ENCODE measurements at places on chromosomes 12 and 14.

DNA sequence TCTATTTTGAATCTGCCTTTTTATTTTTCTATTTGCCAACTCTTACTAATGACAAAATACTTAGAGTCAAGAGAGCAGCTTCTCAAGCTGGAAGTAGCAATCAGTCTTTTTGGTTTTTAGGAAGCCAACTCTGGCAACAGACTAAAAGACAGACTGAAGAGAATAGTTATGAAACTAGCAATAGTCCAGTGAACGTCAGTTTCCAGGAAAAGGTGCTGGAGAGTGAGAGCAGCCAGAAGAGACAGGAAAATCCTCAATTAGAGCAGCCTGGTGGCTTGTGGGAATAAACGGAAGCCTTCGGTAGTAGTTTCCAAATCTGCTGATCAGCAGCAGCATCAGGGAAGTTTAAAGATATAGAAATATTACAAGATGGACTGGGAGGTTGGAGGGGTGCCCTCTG is 27.1 kb downstream of the ATG14 start:
- DNase-seq: no peak

DNA sequence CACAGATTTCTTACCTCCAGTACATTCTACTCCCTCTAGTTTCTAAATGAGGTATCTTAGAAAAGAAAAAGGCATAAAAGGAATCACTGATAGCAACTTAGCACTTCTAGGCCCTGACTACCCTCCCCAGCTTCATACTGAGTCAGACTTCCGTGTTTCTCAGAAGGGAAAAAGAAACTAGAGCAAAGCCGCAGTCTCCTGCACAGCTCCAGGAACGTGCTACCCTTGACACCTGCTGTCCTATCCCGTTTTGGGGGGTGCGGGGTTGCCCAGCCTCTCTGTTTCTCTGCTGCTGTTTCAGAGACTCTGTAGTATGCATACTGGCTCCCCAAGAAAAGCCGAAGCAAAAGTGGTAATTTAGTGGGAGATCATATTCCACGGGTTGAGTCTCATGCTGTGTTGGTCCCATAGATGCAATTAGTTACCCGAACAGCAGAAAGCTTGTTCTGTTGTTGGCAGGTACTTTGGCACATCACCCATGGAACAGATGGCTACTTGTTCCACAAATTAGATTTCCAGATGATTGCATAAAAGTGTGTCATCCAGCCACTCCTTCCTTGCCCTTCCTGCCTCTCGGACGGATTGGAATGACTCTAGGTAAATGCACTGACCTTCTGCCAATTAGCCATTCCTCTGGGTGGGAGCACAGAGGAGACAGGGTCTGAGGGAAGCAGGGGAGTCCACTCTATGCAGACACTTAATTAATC is 438.1 kb downstream of the FUT8 start:
- DNase-seq: no peak

DNA sequence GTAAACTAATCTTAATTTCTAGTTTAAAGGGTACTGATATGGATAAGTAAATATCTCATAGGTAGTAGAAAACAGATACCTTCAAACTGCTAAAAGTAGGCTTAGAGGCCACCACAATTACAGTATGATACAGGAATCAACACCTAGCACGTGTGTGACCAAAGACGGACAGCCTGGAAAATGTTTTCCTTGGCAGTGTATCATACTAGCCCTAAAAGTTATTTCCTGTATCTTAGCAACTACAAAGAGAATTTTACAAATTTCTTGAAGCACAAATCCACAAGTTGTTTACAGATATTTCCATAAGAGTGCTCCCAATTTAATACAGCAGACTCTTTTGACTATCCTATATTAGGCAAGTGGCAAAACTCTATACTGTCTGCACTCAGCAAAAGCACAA is 106.0 kb downstream of the ITPR2 start:
- no peak for DNase-seq

DNA sequence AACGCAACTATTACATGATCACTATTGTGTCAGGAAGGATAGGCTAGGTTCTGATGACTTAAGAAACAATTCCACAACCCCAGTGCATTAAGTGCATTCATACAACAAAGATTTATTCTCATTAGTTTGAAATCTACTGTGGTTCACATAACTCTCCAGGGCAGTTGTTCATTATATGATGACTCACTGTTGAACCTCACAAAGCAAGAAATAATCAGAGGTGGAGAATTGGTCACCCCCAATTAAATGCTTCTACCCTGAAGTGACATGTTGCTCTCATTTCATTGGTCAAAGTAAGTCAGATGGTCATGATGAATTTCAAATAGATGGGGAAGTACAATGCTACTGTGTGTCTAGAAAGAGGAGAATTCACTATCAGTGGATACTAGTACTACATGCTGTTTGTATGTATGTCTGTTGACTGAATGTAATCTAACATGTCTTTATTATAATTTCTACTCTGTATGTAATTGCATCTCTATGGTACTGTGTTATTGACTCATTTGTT is 6.1 kb upstream of the HELB start:
- no peak for DNase-seq

DNA sequence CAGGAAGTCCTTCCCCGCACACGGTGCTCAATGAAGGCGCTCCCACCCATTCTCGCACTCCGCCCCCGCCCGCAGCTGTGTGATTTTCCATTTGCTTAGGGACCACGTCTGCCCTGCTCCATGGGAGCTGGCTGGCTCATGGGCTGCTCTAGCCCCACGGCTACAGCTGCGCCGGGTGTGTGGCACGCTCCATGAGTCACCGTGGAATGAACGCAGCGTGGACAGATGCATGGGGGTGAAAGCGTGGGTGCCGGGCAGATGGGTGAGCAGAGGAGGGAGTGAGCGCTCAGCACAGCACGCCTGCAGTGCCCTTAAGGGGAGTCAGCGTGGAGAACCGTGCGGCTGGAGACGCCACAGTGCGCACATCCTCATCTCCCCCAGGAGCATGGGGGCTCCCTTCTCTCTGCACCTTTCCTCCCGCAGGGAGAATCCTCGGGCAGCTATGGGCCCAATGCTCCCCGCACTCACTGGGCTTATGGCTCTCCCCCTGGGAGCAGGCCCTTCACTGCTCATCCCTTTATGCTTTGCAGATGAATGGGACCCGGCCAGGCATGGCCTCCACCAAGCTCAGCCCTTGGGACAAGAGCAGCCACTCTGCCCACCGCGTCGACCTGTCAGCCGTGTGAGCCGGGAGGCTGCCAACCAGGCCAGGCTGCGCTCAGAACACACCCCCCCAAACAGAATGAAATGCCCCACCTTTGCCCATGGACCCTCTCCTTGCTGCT is 185.1 kb downstream of the ADGRD1 start:
- no peak for DNase-seq

DNA sequence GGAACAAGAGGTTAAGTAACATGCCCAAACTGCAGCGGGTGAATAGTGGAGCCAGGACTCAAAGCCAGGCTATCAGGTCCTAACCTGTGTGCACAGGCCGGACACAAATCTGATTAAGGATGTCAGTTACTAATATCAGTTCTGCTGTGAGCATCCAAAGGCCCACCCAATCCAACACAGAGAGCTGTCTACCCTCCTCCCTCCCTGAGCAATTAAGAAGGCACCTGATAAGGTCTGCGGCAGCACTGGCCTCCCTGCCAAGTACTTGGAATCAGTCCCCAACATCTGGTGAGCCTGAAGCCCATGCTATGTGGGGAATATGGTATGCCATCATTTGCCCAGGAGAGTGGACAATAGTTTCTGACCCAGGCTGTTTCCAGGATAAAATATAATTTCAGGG is 3.9 kb downstream of the HEBP1 start:
- no peak for DNase-seq

GRCh38 chr12:46233423-46233822 is 35.4 kb downstream of the SLC38A1 start:
- no peak for DNase-seq

GRCh38 chr14:34229140-34229539 is 232.9 kb downstream of the SPTSSA start:
- DNase-seq: no peak

GRCh38 chr12:55658635-55659391 is 22.1 kb downstream of the OR10P1 start:
- DNase-seq: peak; percentile 27

DNA sequence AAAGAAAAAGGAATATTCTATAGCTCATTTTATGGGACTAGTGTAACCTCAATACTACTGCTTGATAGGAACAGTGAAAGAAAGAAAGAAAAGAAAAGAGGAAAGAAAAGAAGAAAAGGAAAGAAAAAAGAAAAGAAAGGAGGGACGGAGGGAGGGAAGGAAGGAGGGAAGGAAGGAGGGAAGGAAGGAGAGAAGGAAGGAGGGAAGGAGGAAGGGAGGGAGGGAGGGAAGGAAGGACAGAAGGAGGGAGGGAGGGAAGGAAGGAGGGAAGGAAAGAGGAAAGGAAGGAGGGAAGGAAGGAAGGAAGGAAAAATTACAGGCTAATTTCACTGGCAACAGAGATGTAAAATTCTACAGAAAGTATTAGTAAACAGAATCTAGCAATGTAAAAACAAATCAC is 215.5 kb downstream of the ITPR2 start:
- DNase-seq: no peak

DNA sequence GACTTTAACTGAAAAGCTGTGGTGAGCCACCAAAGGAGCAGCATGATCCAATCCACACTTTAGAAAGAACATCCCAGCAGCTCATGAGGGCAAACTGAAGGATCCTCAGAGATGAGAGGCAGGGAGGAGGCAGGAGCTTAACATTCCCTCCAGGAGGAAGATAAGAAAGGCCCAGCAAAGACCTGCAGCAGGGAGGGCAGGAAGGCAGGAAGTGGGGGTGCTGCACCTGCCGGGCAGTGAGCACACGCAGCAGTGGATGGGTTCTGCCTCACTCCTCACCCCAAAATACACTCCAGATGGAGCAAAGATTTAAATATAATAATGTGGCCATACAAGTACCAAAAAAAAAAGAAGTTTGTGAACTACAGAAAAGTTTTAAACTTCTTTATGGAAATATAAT is 48.4 kb downstream of the GCH1 start:
- no peak for DNase-seq

GRCh38 chr12:13465635-13466034 is 269.1 kb downstream of the EMP1 start:
- peak; percentile 2 for DNase-seq

DNA sequence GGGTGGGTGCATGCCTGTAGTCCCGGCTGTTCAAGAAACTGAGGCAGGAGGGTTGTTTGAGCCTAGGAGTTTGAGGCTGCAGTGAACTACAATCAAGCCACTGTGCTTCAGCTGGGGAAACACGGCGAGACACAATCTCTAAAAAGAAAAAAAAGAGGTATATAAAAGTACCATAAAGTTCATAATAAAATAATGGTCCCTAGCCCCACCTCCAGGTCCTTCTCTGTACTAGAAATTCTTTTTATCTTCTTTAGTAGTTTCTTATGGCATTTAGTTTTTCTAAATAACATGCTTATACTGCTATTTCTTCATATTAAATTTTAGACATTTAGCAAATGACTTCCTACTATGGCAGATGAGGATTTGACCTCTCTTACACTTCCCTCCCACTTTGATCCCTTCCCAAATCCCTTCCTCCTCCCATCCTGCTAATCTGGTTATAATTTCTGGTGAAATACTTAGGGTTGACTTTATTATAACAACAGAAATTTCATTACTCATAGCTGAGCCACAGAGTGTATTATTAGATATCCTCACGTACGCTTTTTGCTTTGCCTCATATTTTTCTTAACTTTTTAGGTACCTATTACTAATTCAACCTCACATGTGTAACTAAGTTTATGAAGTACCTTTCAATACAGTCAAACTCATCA is 94.7 kb downstream of the SLC41A2 start:
- peak; percentile 77 for DNase-seq

DNA sequence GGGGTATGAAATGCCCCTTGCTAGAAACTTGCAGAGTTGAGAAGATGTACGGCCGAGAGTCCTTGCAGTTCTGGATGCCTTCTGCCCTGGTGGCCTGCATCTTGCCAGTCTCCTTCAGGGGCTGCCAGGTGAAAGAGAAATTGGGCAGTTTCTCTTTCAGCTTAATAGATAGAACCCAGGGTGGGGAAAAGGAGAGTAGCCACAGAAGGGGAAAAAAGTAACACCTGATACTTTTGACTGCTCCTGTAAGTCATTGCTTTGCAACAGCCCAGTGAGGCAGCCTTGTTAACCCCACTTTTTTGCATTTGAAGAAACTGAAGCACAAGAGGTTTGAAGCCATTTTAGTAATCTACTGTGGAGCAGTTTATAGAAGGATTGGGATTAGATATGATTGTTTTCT is 27.6 kb downstream of the TDP1 start:
- DNase-seq: no peak

- DNase-seq: no peak
Observed at GRCh38 chr14:92968291-92969020, 45.5 kb downstream of the CHGA start.

DNA sequence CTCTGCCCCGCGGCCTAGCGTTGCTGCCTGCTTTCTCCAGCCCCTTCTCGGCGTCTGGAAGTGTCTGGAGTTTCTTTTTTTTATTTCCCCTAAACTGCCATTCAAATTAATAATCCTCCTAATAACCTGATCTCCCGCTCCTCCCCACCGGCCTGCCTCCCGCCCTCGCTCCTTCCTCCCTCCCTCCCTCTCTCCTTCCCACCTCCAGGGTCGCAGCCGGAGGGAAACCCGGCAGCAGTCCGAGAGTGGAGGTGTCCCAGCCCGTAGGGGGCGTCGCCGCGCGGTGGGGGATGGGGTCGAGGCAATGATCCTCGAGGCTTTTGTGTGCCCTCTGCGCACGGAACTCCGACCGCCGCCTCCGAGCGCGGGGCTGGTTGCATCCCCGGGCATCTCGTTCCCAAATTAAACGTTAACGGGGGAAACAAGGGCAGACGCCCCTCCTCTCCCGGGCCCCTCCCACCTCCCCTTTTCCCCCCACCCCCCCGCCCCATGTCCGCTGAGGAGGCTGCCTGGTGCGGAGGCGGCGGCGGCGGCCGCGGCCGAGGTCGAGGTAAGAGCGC is 1.0 kb upstream of the SOCS2 start:
- DNase-seq: peak; percentile 37

GRCh38 chr14:69244946-69245345 is 15.0 kb upstream of the GALNT16 start:
- no peak for DNase-seq

DNA sequence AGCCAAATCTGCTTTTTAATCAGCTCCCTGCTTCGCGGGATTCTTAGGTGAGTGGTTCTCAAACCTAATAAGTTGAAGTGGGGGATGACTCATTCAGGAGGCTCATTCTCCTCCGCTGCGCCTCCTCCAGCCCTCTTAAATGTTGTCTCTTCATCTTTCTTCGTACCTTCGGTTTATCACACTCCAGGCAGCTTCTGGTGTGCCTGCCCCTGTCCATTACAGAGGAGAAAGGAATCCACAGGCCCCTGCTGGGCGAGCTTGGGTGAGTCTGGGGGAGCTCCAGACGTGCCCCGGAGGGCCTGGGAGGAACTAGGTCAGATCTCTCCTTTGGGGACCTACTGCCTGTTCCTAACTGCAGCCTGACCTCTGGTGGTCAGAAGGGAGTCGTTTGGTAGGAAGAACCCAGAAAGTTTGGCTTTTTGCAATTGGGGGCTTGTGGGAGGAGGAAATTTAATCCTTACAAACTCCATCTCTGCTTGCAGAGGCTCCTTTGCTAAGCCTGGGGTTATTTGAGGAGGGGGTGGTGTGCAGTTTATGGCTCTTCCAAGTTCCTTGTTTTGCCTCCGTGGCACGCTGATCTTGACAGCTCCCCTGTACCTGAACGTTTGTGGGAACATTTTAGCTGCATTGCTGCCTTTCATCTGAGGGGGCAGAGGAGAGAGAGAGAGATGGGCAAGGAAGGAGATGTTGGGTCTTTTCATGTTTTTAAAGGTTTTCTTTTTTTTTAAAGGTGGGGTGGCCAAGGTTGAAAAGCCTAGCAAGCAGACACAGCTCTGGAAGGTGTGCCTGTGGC is 84.1 kb upstream of the GNG2 start:
- DNase-seq: peak; percentile 79
